ENCODE measurements at places on chromosomes 7 and 10.

- no peak for DNase-seq
Observed at GRCh38 chr10:128152741-128153580, 26.7 kb upstream of the MKI67 start.

GRCh38 chr10:7260412-7260900, 150.4 kb downstream of the SFMBT2 start:
- peak; percentile 9 for DNase-seq

DNA sequence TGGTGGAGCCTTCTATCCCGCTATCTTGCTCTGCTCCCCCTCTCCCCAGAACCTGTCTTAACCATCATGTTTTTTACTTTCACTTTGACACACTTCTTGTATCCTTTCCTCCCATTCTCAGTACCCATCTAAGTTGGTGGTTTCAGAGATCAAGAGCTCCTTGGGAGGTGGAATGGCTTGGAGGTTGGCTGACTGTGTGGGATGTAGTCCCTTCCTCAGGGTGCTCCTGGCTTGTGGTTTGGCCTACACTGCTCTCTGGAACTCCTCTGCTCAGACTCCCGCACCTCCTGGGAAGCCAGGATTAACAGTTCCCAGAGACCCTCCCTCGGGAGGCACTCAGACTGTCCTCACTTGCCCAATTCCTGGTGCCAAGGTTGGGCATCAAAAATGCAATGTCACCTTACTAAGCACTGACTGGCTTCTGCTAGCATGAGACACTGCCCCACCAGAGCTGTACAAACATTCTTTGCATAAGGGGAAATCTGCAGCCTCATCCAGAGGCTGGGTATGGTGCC, 93.1 kb upstream of the NAMPT start:
- no peak for DNase-seq

DNA sequence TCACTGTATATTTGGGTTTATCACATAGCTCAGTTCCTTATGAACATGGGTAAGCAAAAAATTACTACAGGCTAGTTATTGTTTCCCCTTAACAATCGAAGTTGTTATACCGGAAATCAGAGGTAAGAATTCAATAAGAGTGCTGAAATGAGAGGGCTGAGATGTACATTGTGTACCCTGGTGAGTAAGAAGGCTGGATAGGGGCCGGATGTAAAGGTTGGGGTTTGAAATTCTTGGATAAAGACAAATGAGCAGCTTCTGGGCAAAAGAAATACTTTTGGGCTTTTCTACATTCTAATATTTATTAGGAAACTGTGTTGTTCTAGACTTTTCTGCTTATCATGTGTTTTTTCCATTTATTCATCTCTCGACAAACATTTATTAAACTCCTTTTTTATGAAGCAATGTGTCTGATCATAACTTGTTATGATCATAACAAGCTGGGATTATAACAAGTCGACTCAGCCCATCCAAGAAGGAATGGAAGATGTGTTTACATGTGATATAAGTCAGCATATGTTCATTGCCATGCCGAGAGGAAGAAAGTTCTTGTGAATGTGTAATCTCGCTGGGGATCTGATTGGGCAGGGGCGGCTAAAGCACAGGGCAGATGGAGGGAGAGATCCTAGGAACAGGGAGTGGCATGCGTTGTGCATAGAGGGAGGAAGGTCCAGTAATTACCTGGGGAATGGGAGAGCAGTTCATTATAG, 155.3 kb downstream of the PLXDC2 start:
- no peak for DNase-seq

GRCh38 chr10:60870416-60870728, 73.6 kb downstream of the RHOBTB1 start:
- no peak for DNase-seq

GRCh38 chr7:47420122-47420780, 161.7 kb downstream of the TNS3 start:
- DNase-seq, result peak; percentile 67

DNA sequence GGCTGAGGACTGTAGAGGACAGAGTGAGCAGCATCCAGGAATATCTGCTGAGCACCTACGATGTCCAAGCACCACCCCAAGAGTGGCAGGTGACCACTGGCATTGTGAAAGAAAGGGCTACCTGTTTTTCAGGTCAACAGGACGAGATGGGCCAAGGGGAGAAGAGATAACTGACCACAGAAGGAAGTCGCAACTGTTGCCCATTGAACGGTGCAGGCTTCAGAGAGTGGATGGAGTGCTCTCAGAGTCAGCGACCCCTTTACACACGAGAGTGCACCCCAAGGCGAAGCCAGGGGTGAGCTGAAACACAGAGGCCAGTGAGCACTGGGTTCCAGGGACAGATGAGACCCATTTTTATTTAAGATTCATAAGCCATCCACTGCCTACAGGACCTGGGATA, 42.3 kb downstream of the HIPK2 start:
- no peak for DNase-seq

DNA sequence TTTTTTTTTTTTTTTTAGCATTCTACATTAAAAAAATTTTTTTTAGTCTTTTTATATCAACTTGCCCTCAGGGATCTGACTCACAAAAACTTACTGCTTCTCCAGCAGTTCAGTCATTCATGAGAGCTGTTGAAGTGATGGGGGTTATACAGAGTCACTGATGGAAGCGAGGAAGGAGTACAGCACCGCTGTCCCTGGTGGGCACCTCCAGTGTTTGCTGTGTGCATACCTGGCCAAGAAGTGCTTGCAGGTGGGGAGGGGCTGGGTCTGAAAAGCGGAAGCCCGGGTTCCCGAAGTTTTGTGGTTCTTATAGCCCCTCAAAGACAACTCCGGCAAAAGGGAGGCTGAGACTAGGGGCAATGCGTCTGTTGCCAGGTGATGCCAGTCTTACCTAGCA, 46.2 kb downstream of the MINDY4 start:
- no peak for DNase-seq

- DNase-seq, result no peak
Observed at GRCh38 chr10:45452743-45453452, 78.9 kb downstream of the ALOX5 start.

DNA sequence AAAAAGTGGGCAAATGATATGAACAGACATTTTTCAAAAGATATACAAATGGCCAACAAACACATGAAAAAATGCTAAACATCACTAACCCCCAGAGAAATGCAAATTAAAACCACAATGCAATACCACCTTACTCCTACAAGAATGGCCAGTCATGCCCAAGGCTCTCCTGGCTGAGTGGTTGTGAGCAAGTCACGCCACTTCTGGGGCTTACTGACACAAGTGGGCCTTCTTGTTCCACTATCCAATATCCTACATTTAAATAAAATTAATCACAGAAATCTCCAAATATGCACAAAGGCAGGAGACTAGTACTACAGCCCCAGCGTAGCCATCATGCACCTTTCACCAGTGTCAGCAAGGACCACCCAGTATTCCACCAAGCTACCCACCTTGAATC, 181.9 kb downstream of the TNS3 start:
- DNase-seq, result no peak

DNA sequence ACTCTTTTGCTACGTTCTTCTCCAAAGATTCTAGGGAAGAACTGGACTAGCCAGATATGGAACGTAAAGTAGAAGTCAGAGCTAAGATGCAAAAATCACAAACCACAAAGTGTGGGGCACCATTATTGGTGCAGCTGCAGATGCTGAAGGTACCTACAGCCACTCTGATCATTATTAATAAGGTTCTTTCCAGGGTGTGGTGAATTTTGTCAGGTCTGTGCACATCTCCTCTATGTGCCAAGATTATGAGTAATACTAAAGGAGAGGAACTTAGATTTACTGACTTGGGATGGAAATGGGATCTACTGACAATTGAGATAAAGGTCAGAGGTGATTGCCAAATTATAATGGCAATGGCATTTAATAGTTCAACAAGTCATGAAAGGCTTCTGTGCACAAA, 148.2 kb downstream of the RAPGEF5 start:
- no peak for DNase-seq

DNA sequence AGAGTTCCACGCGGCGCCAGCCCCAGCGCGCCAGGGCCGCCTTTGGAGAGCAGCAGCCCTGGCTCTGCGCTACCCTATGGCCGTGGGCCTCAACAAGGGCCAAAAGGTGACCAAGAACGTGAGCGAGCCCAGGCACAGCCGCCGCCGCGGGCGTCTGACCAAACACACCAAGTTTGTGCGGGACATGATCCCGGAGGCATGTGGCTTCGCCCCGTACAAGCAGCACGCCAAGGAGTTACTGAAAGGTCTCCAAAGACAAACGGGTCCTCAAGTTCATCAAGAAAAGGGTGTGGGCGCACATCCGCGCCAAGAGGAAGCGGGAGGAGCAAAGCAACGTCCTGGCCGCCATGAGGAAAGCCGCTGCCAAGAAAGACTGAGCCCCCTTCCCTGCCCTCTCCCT, 144.1 kb downstream of the SRPK2 start:
- DNase-seq, result no peak

DNA sequence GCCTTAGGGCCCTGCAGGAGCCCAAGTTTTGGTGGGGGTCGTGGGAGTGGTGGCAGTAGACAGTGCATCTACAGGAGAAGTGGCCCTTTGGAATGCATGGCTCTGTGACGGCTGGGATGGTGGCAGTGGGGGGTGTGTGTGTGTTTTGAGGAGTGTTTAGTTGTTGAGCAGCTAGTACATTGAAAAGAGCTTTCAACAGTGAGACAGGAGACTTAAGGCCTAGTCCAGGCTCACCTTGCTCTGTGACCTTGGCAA, 27.1 kb downstream of the ZNF775 start:
- no peak for DNase-seq

DNA sequence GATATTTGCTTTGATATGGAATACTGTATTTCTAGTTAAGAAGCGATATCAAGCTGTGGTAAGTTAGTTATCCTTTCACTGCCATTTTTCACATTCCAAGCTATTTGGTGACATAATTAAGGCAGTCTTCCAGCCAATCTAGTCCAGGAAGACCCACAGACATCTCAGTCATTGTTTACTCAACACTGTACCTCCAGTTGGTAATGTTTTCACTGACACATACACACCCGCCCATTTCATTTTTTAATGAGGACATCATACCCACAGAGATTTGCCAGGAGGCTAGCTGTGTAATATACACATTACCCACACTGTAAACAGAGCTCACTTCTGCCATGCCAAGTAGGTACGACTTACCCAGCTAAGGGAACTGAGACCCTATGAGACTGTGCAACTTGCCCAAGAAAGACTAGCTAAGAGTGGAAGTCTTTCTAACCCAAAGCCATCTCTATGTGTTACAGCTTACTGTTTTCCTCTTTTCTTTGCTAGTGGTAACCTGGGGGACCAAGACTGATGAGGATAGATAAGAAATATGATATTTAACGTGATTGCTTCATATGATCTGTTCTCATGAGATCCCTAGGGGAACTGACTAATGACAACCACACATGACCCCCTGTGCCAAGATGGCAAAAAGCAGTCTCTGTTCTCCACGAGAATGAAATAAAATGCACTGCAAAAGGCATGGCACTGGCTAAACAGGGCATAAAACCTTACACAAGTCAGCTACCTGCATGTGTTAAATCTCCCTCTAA, 179.0 kb downstream of the DGKI start:
- DNase-seq, result no peak

DNA sequence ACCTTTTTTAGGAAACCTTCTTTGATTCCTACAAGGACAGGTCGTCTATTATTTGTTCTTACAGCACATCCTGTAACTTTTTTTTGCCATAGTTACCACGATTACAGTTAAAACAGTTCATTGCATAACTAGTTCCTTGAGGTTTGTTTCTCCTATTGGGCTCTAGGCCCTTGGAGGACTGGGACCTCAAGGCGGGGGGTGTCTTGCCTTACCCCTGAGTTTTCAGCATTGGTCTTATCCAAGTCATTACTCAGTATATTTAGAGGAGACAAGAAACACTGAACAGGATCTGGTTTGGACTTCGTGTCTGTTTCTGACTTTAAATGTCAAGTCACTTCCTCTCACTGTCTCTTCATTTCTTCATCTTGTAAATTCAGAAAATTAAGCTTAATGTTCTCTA, 369.8 kb downstream of the SDK1 start:
- DNase-seq, result no peak

- DNase-seq, result peak; percentile 9
Observed at GRCh38 chr7:50379082-50379481, 71.1 kb downstream of the FIGNL1 start.

DNA sequence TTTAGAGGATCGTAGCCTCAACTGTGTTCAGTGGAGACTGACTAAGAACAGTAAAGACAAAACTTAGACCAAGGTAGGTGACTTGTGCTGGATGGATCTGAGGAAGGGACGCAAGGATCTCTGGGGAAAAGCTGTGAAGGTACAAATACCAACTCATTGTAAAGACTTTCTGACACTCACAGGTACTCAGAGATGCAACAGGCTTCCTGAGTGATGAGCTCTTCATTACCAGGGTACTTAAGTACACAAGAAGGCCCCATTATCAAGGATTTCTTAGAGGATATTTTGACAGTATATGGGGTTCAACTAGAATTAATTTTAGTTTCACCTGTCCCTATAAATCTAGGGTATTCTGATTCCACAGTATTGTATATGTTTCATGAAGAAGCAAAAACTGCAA, 440.7 kb downstream of the PLXDC2 start:
- no peak for DNase-seq

GRCh38 chr10:62718585-62718984, 85.9 kb upstream of the ADO start:
- no peak for DNase-seq

DNA sequence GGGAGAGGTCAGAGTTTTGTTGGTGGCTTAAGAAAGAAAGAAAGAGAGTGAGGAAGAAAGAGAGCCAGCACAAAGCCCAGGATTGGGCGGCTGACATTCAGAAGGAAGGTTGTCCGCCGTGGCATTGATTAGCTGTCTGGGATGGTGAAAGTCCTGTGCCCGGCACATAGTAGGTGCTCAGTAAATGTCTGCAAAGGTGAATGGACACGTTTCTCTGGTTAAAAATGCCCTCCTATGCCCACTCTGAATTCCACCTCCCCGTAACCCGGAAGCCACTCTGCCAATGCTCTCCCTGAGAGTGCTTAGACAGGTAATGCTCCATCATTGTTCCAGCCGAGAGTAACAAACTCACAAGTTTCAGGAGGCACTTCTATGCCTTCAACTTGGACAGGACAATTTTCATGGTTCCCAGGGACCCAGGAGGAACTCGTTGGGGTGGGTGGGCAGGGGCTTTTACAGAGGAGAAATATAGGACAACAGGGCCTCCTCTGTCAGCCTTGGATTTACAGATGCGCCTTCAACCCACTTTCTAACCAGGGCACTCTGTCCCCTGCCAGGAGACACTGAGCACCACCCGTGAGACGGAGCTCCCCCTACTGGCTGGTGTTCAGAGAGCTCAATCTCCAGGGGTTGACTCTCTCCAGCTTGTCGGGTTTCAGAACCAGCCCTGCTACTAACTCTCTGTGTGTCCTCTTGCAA, 411.5 kb upstream of the ZMIZ1 start:
- DNase-seq, result peak; percentile 54

GRCh38 chr7:131194070-131194865, 133.4 kb upstream of the MKLN1 start:
- DNase-seq, result peak; percentile 87
